Pons (tissue), 1 donor: ENCODE measurements at places on chromosomes 6 and 20.

DNA sequence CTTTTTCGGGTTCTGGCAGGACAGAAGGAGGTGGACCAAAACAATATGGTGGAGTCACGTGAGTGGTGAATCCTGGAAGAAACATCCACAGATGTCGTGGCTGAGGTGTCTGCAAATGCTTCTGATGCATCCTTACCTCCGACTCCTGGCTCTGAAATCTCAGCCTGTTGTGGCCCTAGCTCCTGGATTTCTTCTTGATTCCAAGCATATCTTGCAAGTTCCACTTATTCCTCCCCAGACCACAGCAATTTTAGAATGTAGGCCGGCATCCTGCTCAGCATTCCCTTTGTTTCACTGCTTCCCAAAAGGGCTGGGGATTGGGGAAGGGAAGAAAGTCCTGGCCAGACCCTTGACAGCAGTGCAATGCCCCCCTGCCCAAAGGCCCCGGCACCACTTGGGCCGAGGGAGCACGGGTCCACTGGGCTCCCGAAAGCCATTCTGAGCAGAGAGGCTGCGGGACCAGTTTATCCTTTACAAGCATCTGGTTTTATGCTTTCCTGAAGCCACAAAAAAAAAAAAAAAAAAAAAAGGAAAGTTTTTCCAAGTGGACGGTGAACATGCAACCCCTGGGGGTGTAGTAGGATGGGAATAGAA, 200.9 kb upstream of the RNF24 start:
- no peak for DNase-seq

- peak; percentile 15 for DNase-seq
Observed at GRCh38 chr6:73134588-73134987, 90.7 kb downstream of the KHDC1L start.

- no peak for DNase-seq
Observed at GRCh38 chr6:17780061-17780460, 73.3 kb upstream of the NUP153 start.

DNA sequence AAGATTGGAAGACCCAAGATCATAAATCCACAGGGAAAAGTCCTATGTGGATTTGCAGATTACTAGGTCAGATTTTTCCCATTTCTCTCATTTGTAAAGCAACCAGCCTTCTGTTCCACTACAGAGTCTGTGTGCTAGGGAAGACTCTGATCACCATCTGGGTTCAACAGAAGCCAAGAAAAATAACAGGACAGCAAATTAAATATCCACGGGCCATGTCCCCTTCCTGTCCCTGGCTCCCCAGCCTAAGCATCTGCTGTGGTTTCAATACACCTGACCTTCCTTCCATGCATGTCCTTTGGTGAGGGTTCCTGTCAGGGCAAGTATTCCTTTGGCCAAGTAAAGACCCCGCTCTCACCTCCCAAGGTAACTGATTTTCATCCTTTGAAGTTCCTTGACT, 558.8 kb downstream of the KIF16B start:
- DNase-seq = peak; percentile 18

DNA sequence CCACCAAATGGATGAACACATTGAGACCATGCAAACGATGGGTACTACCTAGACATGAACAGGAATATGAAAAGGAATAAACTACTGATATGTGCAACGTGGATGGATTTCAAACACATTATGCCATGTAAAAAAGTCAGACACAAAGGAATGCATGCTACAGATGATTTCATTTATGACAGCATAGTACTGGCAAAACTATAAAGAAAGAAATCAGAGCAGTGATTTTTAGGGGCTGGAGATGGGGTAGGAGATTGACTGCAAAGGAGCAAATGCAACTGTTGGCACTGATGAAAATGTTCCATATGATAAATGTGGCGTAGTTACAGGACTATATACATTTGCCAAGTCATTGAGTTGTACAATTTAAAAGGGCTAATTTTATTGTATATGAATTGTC, 13.4 kb upstream of the COL12A1 start:
- no peak for DNase-seq

- DNase-seq = no peak
Observed at GRCh38 chr6:22433745-22434144, 135.6 kb upstream of the HDGFL1 start.

DNA sequence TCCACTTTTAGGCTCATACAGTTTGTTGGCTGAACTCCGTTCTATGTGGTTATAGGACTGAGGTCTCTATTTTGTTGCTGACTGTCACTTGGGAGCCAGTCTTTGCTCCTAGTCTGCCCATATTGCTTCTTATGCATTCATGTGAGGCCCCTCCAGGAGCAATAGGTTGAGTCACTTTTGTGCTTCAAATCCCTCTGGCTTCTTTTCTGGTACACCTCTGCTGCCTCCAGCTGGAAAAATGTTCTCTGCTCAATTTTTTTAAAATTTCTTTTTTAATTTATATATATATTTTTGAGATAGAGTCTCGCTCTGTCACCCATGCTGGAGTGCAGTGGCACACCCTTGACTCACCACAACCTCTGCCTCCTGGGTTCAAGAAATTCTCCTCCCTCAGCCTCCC, 42.7 kb upstream of the NOX3 start:
- no peak for DNase-seq

- DNase-seq = no peak
Observed at GRCh38 chr20:54218470-54218869, 10.6 kb downstream of the PFDN4 start.

GRCh38 chr6:41597246-41598000, 40.8 kb upstream of the MDFI start:
- DNase-seq = no peak

GRCh38 chr20:32798046-32798981, 21.4 kb upstream of the MAPRE1 start:
- DNase-seq = no peak

DNA sequence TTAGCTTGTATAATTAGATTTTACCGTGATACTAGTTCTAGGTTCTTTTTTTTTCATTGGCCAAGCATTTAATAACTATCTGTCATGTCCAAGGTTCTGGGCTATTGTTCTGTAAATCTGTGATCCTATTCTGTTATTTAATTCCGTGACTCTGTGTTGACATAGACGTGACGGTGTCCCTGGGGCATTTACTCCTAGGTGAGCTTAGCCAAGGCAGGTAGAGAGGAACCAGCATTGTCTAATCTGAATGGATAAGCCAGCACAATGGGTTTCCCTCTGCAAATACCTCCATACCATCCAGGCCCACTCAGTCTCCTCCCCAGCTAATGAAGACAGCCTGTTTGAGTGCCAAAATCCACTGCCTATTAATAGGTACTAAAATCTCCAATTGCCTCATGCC, 8.9 kb upstream of the CDSN start:
- DNase-seq = no peak

- no peak for DNase-seq
Observed at GRCh38 chr6:150733726-150734125, 131.8 kb upstream of the MTHFD1L start.

- no peak for DNase-seq
Observed at GRCh38 chr6:116773886-116774285, 8.4 kb upstream of the FAM162B start.

DNA sequence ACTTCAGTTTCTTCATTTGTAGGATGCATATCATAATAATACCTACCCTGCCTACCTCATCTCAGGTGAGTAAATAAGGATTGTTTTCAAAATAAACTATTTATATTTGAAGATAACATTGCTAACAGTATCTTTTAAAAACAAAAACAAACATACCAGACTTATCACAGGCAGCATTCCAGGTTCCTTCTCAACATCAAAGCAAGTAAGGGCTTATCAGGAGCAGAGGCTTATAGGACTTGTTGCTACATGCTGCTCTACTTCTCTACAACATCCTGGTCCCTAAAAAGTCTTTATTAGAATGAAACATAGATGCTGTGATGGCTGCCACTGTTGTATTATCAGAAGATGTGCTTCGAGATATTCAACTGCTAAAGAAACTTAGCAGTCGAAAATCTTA, 149.2 kb upstream of the PRDM1 start:
- no peak for DNase-seq

DNA sequence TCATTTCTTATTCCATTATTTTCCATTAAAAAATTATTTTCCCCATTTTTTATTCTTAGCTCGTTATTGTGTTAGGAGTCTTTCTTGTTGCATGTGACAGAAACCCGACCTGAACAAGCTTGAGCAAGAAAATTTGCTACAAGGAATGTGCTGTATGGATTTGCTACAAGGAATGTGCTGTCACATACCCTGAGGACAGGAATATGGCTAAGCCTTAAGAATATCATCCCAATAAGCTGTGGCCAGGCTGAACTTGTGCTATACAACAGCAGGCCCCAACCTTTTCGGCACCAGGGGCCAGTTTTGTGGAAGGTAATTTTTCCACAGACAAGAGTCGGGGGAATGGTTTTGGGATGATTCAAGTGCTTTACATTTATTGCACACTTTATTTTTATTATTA, 114.0 kb downstream of the TRMT11 start:
- no peak for DNase-seq

DNA sequence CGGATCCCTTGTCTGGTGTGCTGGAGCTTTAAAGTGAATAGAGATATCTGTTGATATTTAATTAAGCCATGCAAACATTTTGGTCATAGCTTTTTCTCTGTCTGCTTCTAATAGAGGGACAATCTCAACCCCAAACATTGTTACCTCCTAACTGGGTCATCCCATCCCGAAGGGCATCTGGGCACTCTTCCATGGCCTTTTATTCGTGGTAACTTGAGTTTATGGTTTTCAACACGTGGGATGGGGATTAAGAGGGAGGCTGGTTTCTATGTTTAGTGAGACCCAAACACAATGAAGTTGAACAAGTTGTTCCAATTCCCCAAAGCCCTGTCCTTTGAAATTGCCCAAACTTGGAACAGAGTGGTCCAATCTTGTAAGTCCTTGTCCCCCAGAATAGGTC, 1.4 kb upstream of the ENPP5 start:
- DNase-seq = no peak

GRCh38 chr6:74550821-74551220, 655.0 kb downstream of the COL12A1 start:
- no peak for DNase-seq

DNA sequence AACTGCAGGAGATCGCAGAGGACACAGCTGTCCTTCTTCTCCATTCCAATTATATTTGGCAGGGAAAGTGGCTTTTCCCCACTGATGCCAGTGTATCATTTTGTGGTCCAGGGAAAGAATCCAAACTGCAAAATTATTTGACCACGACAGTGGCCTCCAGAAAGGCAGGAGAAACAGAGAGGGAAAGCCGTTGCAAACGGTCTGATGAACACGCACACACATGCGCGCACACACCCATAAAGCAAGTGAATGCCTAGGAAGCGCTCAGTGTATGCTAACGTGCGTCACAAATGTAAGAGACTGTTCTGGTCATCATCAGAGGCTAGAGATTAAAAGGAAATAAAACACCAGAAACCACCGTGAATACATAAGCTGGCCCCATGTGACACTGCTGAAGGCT, 54.0 kb downstream of the NPEPL1 start:
- DNase-seq = no peak

GRCh38 chr20:64053841-64054661, 4.6 kb upstream of the SOX18 start:
- DNase-seq = no peak

GRCh38 chr6:60668428-60668827, 1617.6 kb downstream of the KHDRBS2 start:
- DNase-seq = no peak

DNA sequence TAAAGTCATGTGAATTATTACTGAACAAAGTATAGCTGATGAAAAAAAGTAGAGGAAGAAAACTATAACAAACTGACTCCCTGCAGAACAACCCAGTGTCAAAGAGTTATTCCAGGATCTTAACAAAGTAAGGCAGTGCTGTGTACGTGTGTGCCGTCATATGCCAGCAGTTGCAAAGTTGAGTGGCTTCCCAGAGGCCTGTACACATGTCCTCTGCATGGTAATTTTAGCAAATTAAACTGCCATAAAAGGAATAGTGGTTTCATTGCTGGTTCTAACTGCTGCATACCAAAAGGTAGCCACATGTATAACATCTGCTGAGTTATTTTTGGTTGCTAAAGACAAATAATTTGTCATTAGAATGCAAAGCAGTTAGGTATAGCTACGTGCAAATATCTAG, 44.8 kb downstream of the RIPOR2 start:
- no peak for DNase-seq

DNA sequence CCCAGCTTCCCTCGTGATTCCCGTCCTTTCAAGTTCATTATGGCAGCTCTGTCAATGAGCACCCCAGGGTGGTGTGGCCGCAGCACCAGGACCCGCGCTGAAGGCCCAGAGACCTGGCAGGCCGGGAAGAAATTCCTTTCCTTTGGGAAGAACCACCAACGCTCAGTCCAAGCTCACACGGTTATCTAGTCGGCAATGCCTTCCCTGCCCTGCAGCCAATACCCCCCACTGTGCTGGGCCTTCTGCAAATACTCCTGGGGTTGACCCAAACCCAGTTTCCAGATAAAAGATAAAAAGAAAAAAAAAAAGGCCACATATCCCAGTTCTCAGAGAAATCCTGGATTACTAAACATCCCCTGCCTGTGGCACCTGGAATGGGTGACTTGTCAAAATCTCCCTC, 28.7 kb downstream of the PXDC1 start:
- no peak for DNase-seq

GRCh38 chr20:56249244-56249955, 868 bp downstream of the MC3R start:
- DNase-seq = no peak

- DNase-seq = peak; percentile 58
Observed at GRCh38 chr6:39980839-39981580, 46.7 kb upstream of the MOCS1 start.

- DNase-seq = no peak
Observed at GRCh38 chr20:62735331-62735821, 26.7 kb downstream of the NTSR1 start.

- no peak for DNase-seq
Observed at GRCh38 chr6:14425805-14426204, 308.2 kb downstream of the CD83 start.

DNA sequence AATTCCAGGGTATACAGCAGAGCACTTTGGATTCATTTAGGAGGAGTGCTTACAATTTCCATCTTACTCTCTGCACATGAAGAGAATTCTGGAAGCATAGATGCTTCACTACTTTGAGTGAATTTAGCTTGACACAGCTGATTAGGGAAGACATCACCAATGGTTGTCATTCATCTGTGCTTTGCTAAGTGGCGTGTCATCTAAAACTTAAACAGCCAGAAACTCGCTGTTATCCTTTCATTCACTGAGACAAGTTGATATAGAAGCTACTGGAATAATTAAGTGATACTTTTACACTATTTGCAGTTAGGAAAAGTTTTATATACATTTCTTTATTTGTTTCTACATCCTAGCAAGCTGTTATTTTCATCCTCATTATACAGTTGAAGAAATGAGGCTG, 635.3 kb upstream of the FLRT3 start:
- DNase-seq = no peak

DNA sequence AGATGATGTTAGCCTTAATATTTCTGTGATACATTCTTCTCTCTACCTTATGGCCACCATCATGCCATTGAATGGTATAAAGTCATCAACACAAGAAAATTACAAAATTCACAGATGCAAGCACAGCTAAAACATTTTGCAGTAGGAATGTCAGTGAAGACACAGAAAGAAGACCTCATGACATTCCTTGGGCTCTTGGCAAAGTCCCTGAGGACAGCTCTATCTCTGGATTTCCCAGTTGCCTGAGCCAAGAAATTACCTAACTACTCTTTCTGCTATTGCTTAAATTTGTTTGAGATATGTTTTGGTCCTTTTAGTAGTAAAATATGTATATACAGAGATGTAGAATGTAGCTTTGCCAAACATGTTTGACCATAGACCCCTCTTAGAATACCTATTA, 201.0 kb upstream of the STXBP5 start:
- DNase-seq = no peak

- no peak for DNase-seq
Observed at GRCh38 chr20:63212393-63212730, 3.6 kb downstream of the YTHDF1 start.

- no peak for DNase-seq
Observed at GRCh38 chr20:49824206-49824605, 11.6 kb downstream of the SLC9A8 start.
